ENCODE measurements at places on chromosomes 7 and 10.

GRCh38 chr10:91707236-91707635 lies 74.4 kb upstream of the PPP1R3C start:
- no peak for DNase-seq

DNA sequence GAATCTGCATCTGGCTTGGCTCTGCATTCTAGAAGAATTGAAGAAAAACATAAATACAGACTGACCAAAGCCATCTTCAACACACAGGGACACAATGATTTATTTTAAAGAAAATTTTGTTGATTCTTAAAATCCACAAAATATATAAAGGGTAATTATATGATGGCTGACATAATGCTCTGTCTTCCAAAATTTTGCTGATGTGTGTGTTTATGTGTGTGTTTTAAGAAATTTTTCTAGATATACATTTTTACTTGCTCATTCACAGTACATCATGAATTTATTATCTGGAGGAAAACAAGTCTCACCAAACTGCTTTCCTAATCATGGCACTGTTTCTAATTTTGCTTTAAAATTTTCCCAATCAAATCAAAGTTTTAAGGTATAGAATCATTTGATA lies 442.6 kb downstream of the PARD3 start:
- no peak for DNase-seq

- DNase-seq, result no peak
Observed at GRCh38 chr7:20198260-20198659, 18.9 kb downstream of the MACC1 start.

DNA sequence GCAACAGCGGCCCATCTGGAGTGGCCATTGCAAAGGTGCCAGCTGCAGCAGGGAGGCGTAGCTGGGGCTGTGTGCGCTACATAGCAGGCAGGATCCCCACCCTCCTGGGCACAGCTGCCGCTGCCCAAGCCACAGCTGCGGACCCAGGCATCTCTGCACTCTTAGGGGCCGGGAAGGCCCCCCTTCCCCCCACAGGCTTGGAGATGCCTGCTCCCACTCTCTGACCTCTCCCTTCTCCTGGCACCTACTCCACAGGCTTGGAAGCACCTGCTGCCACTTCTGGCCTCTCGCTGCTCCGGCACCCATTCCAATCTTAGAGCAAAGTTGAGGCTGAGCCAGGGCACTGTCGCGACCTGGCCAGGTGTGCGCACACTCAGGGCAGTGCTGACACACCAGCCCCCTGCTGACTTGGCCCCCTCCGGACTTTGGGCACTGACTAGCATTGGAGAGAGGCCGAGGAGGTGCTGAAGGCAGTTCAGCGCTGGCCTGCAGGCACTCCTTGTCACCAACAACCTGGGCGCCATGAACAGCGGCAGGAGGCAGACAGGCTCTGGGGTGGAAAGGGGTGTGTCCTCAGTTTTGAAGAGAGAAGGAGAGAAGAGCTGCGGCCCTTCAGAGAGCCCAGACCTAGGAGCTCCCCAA lies 18.4 kb downstream of the RBM48 start:
- no peak for DNase-seq

- no peak for DNase-seq
Observed at GRCh38 chr7:18958627-18959026, 158.8 kb downstream of the TWIST1 start.

- DNase-seq, result peak; percentile 63
Observed at GRCh38 chr7:104137971-104138370, 69.8 kb downstream of the ORC5 start.

GRCh38 chr10:95297402-95297801 lies 6.6 kb upstream of the PDLIM1 start:
- no peak for DNase-seq

GRCh38 chr7:24036033-24036412 lies 248.0 kb upstream of the NPY start:
- DNase-seq, result no peak

GRCh38 chr7:79096361-79096805 lies 357.1 kb downstream of the MAGI2 start:
- DNase-seq, result no peak

- no peak for DNase-seq
Observed at GRCh38 chr10:69878038-69878437, 76.3 kb downstream of the COL13A1 start.

GRCh38 chr7:139358541-139359365 lies 941 bp upstream of the LUC7L2 start:
- no peak for DNase-seq

- no peak for DNase-seq
Observed at GRCh38 chr10:21427804-21428481, 97.5 kb downstream of the SKIDA1 start.

GRCh38 chr10:106537866-106538265 lies 626.6 kb downstream of the SORCS1 start:
- DNase-seq, result no peak

GRCh38 chr7:92244808-92245486 lies 767 bp downstream of the KRIT1 start:
- DNase-seq, result no peak

GRCh38 chr10:92787557-92788152 lies 60.7 kb upstream of the EXOC6 start:
- no peak for DNase-seq

- peak; percentile 24 for DNase-seq
Observed at GRCh38 chr10:71293446-71294084, 25.5 kb upstream of the SLC29A3 start.

GRCh38 chr10:114215033-114215432 lies 24.0 kb upstream of the VWA2 start:
- DNase-seq, result no peak

GRCh38 chr7:78585980-78586379 lies 787.4 kb downstream of the PHTF2 start:
- no peak for DNase-seq

DNA sequence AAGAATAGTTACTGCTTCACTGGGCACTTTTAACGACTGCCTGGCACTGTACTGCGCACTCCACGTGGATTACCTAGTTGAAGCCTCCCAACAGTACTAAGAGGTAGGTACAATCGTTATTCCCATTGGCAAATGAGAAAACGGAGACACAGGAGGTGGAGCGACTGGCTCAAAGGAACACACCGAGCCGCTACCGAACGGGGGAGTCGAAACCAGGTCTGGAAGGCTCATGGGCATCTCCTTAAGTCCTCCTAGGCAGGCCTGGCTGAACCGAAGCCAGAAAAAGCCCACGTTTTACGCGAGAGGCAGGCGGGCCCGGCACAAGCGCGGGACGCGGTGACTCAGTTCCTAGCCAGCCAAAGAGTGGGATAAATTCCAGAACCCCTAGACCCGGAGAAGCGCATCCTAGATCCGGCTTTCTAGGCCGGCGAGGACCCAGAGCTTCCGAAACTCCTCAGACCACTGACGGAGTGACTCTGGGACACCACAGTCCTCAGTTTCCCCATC lies 472 bp downstream of the PDAP1 start:
- peak; percentile 41 for DNase-seq

DNA sequence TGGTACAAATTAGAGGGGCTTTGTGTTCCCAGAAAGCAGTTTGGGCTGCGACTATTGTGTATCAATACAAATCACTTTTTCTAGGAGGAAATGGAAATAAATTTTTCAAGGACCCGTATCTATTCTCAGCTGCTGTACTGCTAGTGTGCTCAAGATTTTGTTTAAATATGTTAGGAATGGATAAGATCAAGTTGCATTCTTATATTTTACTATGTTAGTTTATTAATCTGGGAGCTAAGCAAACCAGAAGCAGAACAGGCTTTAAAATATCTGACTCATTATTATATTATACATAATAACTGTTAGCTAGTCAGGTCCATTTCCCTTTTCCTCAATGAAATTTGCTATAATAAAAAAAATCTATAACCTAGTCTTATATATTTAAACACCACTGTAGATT lies 11.1 kb upstream of the GLCCI1 start:
- no peak for DNase-seq

GRCh38 chr10:26374426-26374825 lies 63.7 kb upstream of the APBB1IP start:
- DNase-seq, result no peak

GRCh38 chr7:1920266-1920681 lies 250.2 kb downstream of the ELFN1 start:
- no peak for DNase-seq

DNA sequence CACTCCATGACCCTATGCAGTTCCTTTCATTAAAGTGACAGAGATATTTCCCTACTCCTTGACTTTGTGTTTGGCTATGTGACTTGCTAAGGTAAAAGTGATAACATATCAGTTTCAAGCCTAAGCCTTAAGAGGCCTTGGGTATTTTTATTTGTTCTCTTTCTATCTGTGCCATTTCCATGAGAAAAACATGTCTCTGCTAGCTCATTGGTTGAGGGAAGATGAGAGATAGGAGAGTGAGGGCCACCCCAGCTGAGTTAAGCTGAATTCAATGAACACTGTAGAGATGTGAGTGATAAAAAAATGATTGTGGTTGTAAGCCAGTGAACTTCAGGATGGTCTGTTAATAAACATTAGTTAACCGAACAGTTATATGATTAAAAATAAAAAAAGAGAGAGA lies 13.4 kb downstream of the TASOR2 start:
- DNase-seq, result no peak

DNA sequence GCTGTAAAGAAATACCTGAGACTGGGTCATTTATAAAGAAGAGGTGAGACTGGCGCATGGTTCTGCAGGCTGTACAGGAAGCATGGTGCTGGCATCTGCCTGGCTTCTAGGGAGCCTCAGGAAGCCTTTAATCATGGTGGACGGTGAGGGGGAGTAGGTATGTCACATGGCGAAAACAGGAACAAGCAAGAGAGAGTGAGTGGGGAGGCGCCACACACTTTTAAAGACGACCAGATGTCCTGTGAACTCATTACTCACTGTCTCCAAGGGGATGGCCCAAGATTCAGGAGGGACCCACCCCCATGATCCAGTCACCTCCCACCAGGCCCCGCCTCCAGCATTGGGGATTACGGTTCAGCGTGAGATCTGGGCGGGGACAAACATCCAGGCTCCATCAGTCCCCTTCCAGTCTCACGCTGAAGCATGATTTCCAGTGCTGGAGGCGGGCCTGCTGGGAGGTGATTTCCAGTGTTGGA lies 3.2 kb downstream of the ZNF316 start:
- no peak for DNase-seq

DNA sequence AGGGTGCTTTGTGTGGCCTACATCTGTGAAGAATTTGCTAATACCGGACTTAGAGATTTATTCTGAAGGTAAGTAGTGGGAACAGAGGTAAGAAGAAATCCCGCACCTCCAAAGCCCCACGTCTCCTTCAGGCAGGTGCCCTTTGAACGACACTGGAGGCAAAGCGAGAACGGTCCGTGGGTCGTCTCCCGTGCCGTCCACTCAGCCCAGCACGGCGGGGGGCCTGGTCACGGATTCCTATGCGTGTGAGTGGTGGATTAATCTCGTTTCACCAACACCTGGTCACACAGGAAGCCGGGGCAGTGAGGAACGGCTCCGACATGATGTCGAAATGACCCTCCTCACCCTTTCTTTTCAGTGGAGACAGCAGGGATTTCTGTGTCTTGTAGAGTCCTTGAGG lies 21.0 kb upstream of the ZFAND2A start:
- DNase-seq, result no peak

- DNase-seq, result no peak
Observed at GRCh38 chr10:11329062-11329673, 282.3 kb downstream of the USP6NL start.

GRCh38 chr10:77070346-77070745 lies 567.3 kb downstream of the KCNMA1 start:
- no peak for DNase-seq

- no peak for DNase-seq
Observed at GRCh38 chr7:69677054-69677852, 79.0 kb downstream of the AUTS2 start.

GRCh38 chr10:24318517-24318916 lies 109.6 kb downstream of the KIAA1217 start:
- no peak for DNase-seq

- DNase-seq, result no peak
Observed at GRCh38 chr10:76717141-76717540, 920.5 kb downstream of the KCNMA1 start.

GRCh38 chr10:6537770-6538169 lies 42.3 kb downstream of the PRKCQ start:
- no peak for DNase-seq

- peak; percentile 49 for DNase-seq
Observed at GRCh38 chr10:73908853-73909539, 1.9 kb upstream of the PLAU start.

DNA sequence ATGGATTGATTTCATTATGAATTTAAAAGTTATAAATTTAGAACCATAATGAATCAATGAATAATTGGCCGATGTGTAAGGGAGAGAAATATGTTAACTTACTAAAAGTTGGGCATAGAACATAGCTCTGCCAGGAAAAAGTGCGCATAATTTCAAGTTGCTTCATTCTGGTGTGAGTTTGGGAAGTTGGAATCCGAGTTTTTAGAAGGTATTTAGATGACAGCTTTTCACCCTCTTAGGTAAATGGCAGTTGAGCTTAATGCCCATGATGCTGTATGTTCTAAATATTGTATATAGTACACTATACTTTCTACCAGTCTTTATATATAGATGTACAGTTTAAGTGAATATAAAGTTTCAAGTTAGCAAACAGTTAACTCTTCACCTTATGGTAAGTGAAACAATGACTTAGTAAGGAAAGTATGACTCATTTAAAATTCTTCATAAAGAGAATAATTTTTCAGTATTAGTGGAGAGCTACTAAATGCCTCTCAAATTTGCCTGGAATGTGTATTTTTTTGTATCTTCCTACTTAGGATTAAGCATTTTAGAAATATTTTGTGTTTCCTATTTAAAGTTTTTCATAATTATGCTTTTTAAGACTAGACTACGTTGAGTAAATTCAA lies 1.6 kb downstream of the C1GALT1 start:
- DNase-seq, result no peak

DNA sequence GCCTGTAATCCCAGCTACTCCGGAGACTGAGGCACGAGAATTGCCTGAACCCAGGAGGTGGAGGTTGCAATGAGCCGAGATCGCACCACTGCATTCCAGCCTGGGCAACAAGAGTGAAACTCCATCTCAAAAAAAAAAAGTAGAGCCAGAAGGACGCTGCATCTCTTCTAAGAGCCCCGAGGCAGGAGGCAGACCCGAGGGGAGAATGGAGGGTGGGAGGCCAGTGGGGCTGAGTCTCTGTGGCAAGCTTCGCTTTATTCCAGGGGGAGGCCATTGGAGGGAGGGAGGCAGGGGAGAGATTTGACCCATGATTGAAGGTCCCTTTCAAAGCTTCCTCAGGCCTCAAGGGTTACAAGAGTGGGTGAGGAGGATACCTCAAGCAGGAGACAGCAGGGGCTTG lies 18.7 kb downstream of the TTYH3 start:
- no peak for DNase-seq

Data from thyroid gland (tissue), 4 donors.